T1000 (cell line): ENCODE measurements at places on chromosomes 7 and 10.

DNA sequence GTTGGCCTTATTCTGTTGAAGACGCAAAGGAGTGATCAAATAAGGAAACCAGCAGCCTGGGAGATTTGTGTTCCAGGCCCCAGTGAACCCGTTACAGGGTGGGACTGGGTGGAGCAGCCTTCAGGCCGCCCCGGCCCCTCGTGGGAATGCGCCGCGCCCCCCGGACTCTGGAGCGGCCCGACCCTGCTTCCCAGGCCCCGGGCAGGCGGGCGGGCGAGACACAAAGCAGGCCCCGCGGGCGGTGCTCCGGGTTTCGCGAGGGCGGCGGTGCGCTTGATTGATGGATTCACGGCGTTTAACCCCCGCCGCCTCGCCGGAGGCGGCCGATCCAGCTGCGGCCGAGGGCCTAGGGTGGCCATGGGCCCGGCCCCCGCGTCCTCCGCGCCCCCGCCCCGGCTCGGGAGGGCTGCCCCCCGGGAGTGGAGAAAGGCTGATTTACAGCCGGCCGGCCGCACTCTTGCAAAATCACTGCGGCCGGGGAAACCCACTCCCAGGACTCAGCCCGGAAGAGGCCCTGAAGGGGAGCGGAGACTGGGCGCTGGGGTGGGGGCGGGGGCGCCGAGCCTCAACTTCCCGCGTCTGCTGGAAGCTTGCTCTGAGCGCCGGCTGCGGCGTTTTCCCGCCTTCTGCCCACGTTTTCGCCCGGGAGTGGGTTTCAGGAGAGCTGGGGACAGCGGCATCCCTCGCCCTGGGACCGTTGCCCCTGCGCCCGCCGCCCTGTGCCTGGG, 299.6 kb upstream of the NFE2L3 start:
- no peak for DNase-seq

DNA sequence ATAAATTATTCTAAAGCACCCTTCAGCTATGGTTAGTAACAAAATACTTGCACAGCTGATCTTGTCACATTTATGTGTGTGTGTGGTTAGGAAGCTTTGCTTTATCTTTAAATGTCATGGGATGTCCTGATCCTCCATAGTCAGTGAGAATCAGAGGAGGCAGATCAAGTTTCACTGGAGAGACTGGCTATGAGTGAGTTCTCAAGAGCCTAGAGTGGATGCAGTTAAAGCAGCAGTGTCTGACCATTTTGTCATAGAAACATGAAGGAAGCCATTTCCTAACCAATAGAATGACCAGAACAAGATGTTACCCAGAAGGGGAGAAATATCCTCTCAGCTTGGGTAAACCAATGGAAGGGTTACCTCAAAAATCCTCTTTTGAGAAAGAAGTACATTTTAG, 207.2 kb upstream of the DKK1 start:
- no peak for DNase-seq

DNA sequence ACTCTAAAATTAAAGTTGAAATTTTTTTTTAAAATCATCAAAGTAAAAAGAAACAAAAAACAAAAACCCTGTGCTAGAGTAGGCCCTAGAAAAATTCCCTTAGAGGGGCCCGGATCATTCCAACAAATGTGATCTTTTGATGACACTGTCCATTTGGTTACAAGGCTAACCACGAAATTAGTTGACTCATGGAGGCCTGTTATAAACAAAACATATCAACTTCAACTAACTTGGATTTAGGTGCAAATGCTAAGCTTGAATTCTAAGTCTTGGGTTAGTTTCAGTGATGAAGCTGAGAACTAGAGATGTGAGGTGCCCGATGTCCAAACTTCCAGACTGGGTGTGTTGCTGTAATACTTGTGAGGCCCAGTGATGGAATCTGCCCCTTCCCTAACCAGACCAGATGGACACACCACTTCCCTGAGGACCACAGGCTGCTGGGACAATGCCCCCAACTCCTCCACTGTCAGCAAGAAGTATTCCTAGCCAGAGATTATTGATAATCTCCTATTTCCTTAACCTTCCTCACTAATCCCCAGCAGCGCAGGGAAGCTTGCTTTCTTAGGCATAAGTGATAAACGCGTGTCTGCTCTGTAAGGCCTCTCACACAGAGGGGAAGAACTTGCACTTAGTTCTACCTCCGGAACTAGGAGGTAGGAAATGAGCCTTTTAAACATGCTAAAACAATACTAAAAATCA, 108.7 kb downstream of the RAPGEF5 start:
- DNase-seq = no peak

GRCh38 chr7:108135446-108136190, 5.5 kb upstream of the LAMB4 start:
- no peak for DNase-seq

- DNase-seq = no peak
Observed at GRCh38 chr10:69130251-69130650, 6.3 kb downstream of the VPS26A start.

DNA sequence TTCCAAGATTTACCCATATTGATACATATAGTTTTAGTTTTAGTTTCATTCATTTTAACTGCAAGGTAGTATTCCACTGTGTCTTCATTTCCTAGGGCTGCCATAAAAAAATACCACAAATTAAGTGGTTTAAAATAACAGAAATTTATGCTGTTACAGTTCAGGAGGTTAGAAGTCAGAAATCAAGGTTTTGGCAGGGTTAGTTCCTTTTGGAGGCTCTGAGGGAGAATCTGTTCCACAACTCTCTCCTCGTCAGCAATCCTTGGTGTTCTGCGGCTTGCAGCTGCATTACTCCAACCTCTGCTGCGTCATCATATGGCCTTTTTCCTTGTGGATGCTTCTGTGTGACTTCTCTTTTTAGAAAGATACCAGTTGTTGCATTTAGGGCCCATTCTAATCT, 176.2 kb downstream of the DNAJC1 start:
- DNase-seq = no peak

DNA sequence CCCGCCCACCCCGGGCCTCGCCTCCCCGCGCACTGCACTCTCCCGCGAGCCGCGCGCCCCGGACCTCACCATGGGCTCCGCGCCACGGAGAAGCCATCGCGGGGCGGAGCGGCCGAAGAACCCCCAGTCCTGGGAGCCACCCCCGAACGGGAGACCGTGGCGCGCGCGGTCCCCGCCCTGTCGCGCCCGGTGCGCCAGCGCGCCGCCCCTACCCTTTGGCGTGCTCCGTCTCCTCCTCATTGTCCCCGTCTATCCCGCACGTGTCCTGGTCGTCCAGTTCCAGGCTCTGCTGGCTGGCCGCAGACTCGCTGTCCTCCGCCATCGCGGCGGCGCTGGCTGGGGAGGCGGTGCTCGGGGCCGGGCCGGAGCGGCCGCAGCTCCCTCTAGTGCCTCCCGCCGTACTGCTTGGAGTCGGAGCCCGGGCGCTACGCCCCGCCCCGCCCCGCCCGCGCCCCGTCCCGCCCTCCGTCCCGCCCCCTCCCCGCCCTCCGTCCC, at the start of gene NMT2:
Gene NMT2 (minus strand): TSS at position 403 of the 495 bp plus-strand sequence. CDS start 81 bp downstream, at position 322.
- DNase-seq = peak; percentile 100

DNA sequence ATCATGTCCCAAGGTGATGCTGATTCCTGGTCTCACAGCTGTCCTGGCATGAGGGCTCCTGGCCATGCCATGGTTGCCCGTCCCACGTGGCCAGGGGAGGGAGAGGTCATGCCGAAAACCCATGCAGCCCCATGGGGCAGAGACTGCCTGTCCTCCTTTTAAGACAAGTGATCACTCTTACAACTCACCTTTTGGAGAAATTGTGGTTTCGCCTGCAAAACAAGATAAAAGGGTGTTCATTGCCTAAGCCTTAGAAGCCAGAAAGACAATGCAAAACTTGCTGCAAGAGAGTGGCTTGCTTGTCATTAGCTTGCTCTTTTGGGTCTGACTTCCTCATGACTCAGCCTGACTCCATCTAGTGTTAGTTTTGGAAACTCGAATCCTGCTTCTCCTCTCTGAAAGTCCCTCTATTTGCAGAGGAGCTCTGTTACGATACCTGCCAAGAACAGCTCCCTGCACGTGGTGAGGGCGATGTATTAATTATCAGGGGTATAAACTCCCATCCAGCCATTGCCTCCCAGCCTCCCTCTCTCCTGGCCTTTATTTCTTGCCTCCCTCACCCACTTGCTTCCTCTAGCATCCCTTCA, 26.7 kb downstream of the TMEM273 start:
- DNase-seq = no peak

GRCh38 chr7:24701261-24702235, 55.7 kb downstream of the GSDME start:
- peak; percentile 47 for DNase-seq

GRCh38 chr10:35471435-35471834, 133.7 kb upstream of the GJD4 start:
- no peak for DNase-seq

- no peak for DNase-seq
Observed at GRCh38 chr10:130404476-130405055, 268.4 kb downstream of the GLRX3 start.

GRCh38 chr10:117461766-117462423, 80.7 kb upstream of the EMX2 start:
- DNase-seq = peak; percentile 88
